ENCODE measurements at places on chromosomes 11 and 22.

GRCh38 chr11:91293119-91293518, 931.5 kb upstream of the FAT3 start:
- no peak for DNase-seq

DNA sequence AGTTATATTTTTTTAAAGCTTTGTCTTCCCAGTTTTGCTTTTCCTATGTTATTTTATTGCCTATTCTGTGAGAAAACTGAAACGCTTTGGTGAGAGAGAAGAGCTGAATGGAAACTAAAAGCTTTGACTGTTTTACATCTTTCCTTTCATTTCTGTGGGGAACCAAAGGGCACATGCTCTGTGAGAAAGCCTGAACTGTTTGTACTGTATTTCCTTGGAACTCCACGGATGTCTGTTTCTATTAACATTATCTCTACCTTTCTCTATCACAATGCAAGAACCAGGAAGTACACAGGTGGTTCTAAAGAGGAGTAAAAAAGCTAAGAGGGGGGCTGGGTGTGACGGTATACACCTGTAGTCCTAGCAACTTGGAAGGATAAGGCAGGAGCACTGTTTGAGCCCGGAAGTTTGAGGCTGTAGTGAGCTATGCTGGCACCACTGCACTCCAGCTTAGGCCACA, 43.8 kb downstream of the CELF1 start:
- DNase-seq = peak; percentile 58

GRCh38 chr11:8271106-8271886, 7.6 kb upstream of the LMO1 start:
- no peak for DNase-seq

DNA sequence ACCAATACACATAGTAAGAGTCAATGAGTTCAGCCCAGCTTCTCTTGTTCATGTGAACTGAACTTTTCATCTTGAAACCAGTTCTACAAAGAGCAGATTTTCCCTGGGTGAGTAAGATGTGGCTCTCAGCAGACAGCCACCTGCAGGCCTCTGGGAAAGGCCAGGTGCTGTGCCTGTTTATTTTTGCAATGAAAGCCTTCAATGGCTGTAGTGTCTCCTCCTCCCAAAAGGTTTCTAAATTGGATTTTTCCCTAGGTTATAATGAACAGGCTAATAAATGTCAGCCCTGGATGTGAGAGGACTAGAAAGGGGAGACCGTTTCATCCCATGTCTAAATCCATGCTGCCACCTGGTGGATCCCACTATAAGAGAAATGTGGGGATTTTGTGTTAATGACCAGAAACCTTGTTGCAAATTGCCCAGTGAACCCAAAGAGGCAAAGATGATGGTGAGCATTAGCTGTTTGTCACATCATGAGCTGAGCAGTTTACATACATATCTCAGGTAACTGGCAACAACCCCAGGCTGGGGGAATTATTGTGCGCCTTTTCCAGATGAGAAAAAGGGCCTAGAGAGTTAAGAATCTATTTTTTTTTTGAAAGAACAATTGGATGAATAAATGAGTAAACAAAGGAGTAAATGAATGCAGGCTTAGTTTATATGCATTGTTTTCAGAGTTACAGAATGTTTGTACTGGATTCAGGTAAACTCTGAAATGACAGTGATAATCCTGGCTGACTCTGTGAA, 12.7 kb downstream of the C11orf91 start:
- peak; percentile 60 for DNase-seq

- DNase-seq = peak; percentile 73
These were observed 26.4 kb downstream of the KCTD17 start for GRCh38 chr22:37077802-37078448.

- no peak for DNase-seq
These were observed 87.7 kb downstream of the CHST1 start for GRCh38 chr11:45577752-45578151.

DNA sequence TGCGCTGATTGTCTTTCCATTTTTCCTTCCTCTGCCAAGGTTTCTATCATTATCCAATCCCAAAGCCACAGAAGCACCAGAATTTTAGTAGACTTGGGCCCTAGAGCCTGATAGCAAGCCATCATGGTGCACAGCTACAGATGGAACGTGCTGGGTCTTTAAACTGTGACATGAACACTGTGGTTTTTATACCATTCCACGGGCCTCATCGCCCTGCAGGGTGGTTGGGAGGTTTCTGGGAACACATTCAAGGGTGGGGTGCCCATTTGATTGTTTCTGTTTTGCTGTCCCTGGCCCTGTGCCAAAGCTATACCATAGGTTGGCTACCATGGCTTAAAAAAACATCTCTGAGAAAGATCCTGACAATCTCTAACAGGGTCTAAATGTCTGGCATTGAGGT, 151.9 kb downstream of the CACNA1I start:
- no peak for DNase-seq

GRCh38 chr11:72600557-72600956, 73.7 kb downstream of the PDE2A start:
- no peak for DNase-seq

GRCh38 chr11:102318469-102318868, 1.2 kb downstream of the BIRC3 start:
- DNase-seq = no peak

DNA sequence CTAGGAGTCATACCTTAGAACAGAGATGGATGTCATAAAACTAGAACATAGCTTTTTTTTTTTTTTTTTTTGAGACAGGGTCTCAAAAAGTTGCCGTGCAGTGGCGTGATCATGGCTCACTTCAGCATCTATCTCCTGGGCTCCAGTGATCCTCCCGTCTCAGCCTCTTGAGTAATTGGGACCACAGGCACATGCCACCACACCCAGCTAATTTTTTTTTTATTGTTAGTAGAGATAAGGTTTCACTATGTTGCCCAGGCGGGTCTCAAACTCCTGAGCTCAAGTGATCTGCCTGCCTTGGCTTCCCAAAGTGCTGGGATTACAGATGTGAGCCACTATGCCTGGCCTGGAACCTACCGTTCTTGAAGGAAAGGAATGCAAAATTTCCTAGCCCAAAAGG, 8.8 kb upstream of the CEP295 start:
- no peak for DNase-seq
